ENCODE measurements at places on chromosomes 12 and 14.

GRCh38 chr14:56715938-56716337 lies 94.3 kb downstream of the OTX2 start:
- peaks cover 7% of the 10 kb centered on the region for H3K27me3 ChIP-seq
- H3K4me3 ChIP-seq = no peak overlapping the region
- H3K4me1 ChIP-seq = no peaks in the 10 kb centered on the region

- no peak overlapping the region for H3K4me3 ChIP-seq
- H3K4me1 ChIP-seq = no peaks in the 10 kb centered on the region
- no peak for DNase-seq
- H3K36me3 ChIP-seq = no peaks in the 10 kb centered on the region
- H3K27ac ChIP-seq = no peak overlapping the region
Measured at GRCh38 chr14:54535646-54536045, 25.9 kb downstream of the CGRRF1 start.

DNA sequence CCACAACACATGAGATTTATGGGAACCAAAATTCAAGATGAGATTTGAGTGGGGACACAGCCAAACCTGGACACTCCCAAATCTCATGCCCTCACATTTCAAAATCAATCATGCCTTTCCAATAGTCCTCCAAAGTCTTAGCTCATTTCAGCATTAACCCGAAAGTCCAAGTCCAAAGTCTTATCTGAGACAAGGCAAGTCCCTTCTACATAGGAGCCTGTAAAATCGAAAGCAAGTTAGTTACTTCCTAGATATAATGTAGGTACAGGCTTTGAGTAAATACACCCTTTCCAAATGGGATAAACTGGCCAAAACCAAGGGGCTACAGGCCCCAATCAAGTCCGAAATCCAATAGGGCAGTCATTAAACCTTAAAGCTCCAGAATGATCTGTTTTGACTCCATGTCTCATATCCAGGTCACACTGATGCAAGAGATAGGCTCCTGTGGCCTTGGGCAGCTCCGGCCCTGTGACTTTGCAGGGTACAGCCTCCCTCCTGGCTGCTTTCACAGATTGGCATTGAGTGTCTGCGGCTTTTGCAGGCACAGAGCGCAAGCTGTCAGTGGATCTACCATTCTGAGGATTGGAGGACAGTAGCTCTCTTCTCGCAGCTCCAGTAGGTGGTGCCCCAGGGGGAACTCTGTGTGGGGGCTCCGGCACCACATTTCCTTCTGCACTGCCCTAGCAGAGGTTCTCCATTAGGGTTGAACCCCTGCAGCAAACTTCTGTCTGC lies 60.1 kb downstream of the LRIG3 start:
- no peaks in the 10 kb centered on the region for H3K36me3 ChIP-seq
- H3K27me3 ChIP-seq = no peaks in the 10 kb centered on the region
- H3K4me3 ChIP-seq = no peak overlapping the region

GRCh38 chr14:33377596-33378390 lies 439.1 kb downstream of the NPAS3 start:
- no peak overlapping the region for H3K4me3 ChIP-seq
- no peaks in the 10 kb centered on the region for H3K4me1 ChIP-seq
- no peaks in the 10 kb centered on the region for H3K36me3 ChIP-seq
